ENCODE measurements at places on chromosomes 6 and 20.

- DNase-seq: no peak
Observed at GRCh38 chr6:142531727-142532126, 229.9 kb downstream of the ADGRG6 start.

DNA sequence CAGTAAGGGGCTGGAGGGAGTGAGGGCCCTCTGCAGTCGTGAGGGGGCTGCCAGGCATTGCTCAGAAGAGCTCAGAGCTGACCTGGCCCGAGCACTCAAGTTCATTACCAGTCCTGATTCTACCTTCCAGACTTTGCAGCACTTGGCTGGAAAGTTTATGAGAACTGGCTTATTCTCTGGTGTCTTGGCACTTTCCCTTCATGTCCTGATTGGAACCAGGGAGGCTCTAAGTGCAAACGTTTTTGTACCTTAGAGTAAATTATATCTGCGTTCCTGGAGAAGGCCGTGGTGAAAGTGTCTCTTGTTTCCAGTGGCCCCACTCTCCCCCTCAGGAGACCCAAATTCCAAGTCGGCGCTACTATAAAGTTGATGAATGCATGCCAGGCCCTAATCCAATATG lies 402.3 kb downstream of the CDC5L start:
- DNase-seq: no peak

GRCh38 chr6:26197933-26198721 lies 110.9 kb downstream of the HFE start:
- no peak for DNase-seq

DNA sequence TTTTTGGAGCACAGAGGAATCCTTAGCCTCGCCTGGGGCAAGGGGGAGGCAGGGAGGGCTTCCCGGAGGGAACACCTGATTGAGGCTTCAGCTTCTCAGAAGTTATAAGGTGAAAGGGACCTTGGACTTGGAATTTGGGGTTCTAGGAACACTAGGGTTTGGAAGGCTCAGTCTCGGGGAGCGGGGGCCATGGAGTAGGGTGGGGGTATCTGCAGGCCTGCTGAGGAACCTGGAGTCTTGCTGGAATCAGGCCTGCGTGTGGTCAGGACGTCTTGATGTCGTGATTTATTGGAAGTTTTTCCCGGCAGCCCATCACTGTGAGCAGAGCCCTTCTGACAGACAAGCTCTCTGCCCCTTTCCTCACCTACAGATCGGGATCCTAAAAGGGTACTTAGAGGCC lies 50.7 kb downstream of the EFCAB8 start:
- DNase-seq: no peak

DNA sequence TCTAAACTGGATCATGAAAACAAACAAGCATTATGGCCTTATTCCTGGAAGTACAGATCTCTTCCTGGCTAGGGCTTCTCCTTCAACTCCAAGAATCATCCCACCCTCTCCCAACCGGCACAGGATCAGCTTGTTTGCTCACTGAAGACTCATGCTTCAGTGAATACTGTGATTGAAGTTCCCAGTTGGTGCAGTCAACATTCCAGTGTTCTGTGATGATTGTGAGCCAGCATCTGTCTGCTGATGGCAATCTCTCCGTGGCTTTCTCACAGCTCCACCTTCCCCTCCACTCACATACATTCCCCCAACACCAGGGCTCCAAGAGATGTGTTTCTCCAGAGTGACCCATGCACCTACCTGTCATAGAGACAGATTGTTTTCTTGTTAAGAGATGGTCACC lies 421.3 kb upstream of the BTBD3 start:
- no peak for DNase-seq

DNA sequence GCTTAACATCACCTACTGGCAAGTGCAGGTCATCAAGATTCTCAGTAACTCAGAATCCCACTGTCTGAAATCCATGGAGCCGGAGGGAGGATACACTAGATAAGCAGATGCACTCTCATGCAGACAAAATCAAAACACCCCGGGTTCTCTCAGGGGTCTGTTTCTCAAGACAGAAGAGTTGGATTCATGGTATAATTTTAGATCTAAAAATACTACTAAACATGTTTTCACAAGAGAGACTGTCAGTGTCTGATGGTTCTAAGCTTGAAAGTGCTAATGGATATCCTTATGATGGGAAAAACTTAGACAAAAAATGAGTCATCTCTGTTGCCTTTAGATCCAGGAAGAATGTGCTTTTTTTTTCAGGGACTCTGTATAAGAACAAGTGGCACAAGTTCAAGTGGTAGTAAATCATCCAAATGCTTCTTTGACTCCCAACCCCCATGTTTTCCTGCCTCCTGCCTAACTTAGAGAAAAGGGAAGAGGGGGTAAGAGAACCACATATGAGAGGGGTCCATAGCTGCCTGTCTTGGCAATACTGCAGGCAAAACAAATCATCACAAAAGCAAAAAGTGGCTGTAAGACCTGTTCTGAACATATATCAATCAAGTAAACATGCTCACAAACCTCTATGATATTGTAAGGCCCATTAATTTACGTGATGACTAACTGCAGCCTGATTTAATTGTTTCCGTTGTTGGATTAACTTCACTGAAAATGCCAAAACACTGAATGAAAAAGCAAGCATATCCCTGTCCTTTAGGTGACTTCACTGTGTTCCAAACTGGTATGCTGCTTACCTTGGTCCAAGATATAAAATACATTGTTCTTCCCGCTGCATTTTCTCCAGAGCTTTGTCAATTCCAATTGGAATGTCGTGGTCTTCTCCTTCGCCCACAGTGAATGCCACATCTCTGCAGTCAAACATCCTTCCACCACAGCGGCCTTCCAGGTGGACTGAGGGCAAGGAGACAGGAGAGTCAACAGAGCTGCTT lies 84.0 kb upstream of the TULP1 start:
- peak; percentile 41 for DNase-seq

GRCh38 chr6:79821859-79822258 lies 125.5 kb downstream of the ELOVL4 start:
- no peak for DNase-seq

GRCh38 chr20:57251344-57251743 lies 15.1 kb downstream of the BMP7 start:
- DNase-seq: no peak

GRCh38 chr6:10381133-10381829 lies 33.6 kb downstream of the TFAP2A start:
- DNase-seq: no peak

- DNase-seq: no peak
Observed at GRCh38 chr6:139174961-139175360, 40.1 kb downstream of the HECA start.

- DNase-seq: no peak
Observed at GRCh38 chr6:44143731-44144130, 14.9 kb upstream of the CAPN11 start.

DNA sequence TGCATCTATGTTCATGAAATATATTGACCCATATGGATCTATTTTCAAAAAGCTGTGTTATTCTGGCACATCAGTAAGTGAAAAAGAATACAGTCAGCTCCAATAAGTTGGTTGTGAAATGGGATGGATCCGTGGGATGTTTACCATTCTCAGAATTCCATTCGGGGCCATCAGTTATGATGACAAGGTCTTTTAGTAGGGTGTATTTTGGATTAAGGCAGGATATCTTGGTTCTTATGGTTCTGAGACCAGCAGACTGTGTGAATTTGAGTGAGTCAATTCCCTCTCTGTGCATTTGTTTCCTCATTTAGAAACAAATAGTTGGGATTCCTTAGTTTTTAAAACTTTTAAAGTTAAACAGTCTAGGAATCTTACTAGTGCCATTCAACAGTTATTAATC lies 287.4 kb downstream of the CD109 start:
- DNase-seq: peak; percentile 73

DNA sequence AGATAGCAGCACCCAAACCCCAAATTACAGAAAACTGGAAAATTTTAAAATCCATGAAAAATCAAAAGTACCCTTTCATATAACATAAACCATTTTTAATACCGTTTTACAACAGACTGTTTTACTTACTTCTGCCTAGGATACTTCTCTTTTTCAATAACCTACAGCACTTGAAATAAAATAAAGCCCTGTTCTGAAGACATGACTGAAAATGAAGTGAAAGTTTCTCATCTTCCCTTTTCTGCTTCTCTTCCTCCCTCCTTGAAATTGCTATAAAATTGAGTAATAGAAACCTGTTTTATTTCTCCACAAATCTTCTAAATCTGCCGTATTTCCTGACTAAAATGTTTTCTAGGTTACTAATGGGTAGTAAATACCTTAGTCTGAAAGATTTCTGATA lies 20.3 kb downstream of the MMS22L start:
- DNase-seq: no peak

DNA sequence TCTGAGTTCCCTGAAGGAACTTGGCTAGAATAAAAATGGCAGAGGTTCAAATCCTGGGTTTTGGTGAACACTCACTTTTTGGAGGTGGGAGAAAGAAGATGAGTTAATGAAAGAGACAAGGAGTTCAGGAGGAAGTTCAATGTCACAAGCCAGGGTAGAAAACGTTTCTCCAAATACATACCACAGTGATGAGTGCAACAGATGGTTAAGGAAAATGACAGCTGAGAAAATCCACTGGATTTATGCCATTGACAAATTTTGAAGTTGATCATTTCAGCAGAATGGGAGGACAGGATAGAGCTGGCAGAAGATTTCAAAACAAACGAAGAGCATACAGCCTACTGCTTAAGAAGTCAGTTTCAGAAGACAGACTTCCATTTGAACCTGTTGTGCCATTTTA lies 122.7 kb downstream of the GFRAL start:
- DNase-seq: no peak

DNA sequence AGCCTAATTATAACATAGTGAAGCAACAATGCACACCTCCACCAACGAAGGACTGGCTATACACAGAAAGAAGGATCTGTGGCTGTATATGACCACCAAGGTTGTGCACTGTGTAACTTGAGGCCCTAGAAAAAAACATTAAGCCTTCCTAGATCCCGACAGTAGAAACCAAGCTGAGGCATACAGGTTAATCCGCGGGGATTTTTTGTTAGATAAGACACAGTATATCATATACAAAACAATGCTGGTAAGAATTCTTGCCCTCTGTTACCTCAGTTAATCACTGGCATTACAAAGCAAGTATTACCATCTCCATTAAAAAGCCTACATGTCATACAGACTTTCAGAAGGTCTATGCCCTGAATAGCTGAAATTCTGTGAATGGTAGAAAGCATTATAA lies 228.8 kb downstream of the TBC1D32 start:
- no peak for DNase-seq

GRCh38 chr6:167819576-167819975 lies 7.1 kb upstream of the AFDN start:
- no peak for DNase-seq

GRCh38 chr6:53802582-53802981 lies 7.8 kb downstream of the LRRC1 start:
- no peak for DNase-seq
